ENCODE measurements at places on chromosomes 12 and 14.

DNA sequence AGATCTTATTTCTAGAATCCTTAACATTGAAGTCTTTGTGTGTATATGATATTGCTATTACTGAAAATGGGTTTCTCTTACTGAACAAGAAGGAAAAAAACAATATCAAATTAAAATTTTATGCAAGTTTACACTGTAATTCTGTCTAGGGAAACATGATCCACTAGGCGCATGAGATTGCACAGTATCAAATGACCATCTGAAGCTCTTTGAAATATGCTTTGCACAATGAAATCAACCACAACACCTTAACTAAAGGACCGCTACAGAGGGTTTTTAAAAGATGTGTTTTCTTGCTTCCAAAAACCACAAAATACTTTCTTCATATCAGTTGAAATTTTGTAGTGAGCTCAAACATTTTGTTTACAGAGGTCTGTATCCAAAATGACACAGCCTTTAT, 15.1 kb upstream of the KERA start:
- no peak for DNase-seq

DNA sequence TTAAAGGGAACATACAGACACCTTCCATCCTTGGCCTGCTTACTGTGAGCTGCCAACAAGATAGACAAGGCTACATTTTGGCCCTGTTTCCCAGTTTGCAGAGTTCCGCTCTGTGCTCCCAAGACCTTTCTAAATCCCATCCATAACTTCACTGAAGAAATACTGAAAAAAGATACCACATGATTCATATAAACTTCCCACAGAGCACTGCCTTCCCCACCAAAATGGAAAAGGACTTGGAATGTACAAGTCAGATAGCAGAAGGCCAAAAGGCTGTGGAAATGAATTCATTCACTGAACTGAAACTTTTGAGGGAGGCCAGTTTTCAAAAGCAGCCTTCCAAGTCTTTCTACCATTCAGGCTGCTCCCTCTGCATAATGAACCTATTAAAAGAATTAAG, 29.6 kb downstream of the PDZRN4 start:
- no peak for DNase-seq

GRCh38 chr14:67241411-67242167, at the start of gene PALS1:
Gene PALS1, plus strand, starts transcription at chr14:67241435. Its CDS starts 37,736 bp downstream, at chr14:67279171.
- DNase-seq = no peak

DNA sequence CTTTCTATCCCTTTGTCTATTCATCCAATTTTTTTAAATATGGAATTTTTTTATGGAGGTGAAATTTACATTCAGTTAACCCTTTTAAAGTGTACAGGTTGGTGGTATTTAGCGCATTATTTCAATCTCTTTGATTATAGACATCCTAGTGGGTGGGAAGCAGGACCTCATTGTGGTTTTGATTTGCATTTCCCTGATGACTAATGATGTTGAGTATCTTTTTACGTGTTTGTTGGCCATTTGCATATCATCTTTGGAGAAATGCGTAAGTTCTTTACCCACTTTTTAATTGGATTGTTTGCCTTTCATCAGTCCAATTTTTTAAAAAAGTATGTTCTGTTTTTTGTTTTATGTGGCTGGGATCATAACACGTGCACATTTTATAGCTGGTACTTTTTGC, 20.8 kb downstream of the PAPLN start:
- DNase-seq = no peak

GRCh38 chr14:35284506-35284905, 7.7 kb upstream of the PSMA6 start:
- no peak for DNase-seq

DNA sequence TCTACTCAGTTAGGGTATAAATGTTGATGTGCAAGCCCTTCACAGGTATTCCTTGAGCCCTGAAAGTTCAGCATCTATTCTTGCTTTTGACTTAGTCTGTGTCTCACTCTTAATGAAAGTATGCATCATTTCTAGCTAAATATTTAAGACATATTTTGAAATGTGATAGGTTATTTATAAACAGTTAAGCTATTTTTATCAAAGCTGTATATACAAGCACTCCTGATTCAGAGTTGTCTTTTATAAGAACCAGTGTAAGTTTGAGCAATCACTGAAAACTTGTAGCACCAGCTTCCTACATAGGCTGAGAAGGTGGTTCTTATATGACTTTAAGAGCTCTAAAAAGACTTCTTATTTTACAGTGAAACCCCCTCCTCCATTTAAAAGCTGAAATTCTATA, 98.6 kb downstream of the MYF5 start:
- DNase-seq = no peak

- no peak for DNase-seq
Measured at GRCh38 chr14:69708586-69709560, 58.1 kb upstream of the SRSF5 start.

DNA sequence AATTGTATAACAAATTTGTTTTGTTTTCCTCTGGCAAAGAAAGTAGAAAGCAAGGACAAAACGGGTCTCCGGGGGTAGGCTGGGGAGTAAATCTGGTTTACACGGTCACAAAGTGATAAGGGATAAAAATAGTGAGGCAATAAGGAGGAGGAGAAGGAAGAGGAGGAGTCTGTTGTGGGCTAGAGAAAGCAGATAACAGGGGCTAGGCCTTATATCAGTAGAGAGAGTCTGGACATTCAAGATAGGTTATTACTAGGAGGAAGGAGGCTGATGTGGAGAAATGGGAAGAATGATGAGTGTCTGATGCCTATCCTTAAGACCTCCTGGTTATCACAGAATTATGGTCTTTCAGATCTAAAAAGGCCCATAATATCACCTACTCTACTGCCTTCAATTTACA, 83.2 kb upstream of the SSTR1 start:
- DNase-seq = no peak

- DNase-seq = no peak
Measured at GRCh38 chr14:99758872-99759545, 34.2 kb upstream of the EML1 start.

GRCh38 chr14:35814371-35815005, 5.4 kb upstream of the RALGAPA1 start:
- DNase-seq = no peak

- no peak for DNase-seq
Measured at GRCh38 chr12:70359458-70360197, 6.5 kb upstream of the KCNMB4 start.

- DNase-seq = no peak
Measured at GRCh38 chr14:77055306-77055705, 26.8 kb upstream of the IRF2BPL start.

DNA sequence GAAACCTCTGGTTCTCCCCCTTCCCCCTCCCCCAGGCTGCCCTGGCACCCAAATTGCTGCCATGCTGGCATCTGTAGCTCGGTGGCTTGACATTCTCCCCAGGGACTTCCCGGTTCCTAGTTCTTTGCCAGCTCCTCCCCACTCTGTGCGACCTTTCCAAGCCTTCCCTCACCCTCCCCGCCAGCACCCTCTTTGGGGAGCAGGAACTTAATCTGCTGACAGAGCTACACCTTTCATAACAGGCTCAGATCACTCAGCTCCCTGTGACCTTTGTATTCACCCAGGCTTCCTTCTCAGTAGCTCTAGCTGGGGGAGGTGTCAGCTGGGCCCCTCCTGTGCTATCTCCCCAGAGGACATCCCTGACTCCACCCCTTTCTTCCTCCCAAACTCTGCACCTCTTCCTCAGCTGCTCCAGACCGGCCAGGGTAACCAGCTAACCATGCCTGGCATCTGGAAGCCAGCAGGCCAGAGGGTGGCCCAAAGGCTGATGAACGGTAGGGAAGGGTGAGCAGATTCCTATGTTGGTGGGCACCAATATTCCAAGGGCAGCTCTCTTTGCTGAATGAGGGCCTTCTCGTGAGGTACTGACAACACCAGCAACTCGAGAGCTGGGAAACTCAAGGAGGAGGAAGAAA, 1.8 kb upstream of the COX14 start:
- no peak for DNase-seq

DNA sequence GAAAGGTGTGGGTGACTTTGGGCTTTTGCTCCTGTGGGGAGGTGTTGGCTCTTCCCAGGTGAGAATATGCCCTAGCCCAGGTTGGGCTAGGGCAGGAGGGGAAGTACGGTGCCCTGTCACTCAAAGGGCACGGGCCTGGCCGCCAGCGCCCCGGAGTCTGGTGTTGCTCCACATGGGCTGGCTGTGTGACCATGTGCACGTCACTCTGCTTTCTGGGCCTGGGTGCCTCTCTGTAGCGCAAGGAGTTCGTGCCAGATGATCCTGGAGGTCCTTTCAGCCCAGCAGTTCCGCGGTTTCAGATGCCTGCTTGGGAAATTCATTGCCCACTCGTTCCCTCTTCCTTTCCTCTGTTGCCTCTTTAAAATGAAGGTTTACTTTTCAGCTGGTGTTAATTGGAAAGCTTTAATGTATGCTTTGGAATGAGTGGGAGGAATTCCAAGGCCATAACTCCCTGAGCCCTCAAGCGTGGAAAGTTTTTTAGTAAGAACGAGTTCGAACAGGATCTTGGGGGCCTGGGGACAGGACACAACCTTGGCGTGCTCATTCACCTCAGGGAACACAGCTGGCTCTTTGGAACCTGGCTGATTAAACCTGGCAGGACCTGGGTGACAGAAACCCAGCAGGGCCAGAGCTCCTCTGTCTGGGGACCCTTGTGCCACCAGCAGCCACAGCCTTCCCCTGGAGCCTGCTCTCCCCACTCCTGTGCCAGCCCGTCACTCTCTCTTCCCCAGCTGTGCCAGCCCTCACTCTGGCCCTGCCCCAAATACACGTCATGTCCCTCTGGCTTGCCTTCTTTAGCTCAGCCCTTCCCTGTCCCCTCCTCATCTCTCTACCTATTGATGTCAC, 42.8 kb downstream of the TSPAN9 start:
- no peak for DNase-seq

DNA sequence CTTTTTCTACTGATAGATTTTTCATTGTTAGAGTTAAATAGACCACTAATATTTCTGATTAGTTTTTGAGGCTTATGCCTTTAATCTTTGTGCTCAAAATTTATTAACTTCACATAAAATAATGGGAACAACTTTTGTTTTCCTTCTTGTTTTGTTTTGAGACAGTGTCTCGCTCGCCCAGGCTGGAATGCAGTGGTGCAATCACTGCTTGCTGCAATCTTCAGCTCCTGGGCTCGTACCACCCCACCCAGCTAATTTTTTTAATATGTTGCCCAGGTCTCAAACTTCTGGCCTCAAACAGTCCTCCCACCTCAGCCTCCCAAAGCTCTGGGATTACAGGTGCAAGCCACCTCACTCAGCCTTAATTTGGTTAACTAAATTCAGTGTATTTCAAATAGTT, 16.8 kb downstream of the SCFD1 start:
- DNase-seq = no peak

DNA sequence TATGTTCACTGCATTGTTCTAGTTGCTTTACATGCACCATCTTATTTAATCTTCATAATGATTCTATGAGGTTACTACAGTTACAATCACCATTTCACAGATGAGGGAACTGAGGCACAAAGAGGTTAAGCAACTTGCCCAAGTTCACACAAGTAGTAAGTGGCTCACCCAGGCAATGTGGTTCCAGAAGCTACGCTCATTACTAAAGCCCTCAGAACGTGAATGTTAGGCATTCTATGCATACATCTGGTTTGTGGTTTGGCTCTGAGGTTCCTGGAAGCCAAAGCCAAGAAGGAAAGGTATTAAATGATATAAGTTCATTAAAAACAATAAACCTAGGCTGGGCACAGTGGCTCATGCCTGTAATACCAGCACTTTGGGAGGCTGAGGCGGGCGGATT, 14.4 kb upstream of the VRTN start:
- DNase-seq = no peak

DNA sequence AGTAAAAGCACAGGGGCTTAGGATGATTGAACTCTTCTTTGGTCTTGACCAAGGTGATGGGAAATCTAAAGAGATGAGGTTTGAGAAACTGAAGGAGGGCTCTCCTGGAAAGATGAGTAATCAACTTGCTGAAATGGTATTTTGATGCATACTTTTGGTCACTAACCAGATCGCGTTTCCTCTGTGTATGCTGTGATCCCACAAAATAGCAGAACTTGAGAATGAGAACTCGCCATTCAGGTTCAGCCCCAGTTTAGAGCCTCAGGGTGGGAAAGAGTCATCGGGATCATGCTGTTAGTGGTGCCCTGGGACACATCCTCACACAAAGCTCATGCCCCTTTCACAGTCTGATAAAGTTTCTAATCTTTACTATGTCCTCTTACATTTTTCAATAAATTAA, 488.8 kb downstream of the ETNK1 start:
- DNase-seq = no peak

DNA sequence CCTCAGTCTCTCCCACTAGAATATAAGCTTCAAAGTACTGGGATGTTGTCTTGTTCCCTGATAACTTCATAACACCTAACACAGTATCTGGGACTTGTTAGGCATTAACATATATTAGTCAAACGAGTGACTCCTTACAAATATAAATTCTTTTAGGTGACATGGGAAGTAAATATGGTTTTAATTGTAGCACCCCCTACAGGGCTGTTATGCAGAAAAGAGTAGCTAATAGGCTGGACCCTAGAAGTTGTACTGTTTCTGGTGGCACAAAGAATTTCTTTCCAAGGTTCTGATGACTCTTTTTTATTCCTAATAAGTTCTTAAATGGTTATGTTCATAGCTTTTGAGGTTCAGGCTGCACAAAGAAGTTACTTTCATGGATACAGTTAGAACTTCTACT, 29.8 kb downstream of the GPATCH2L start:
- no peak for DNase-seq

GRCh38 chr12:32515137-32515873, 115.9 kb downstream of the FGD4 start:
- no peak for DNase-seq

- DNase-seq = no peak
Measured at GRCh38 chr12:132517013-132517739, 27.2 kb downstream of the FBRSL1 start.

- DNase-seq = no peak
Measured at GRCh38 chr12:113769305-113769704, 196.8 kb downstream of the RBM19 start.

Measured in esophagus squamous epithelium (tissue), 5 donors.